GM10248 (cell line): ENCODE measurements at places on chromosomes 16 and 17.
A peak's percentile ranks its signal among the peaks of the same experiment; 100 is the strongest.

DNA sequence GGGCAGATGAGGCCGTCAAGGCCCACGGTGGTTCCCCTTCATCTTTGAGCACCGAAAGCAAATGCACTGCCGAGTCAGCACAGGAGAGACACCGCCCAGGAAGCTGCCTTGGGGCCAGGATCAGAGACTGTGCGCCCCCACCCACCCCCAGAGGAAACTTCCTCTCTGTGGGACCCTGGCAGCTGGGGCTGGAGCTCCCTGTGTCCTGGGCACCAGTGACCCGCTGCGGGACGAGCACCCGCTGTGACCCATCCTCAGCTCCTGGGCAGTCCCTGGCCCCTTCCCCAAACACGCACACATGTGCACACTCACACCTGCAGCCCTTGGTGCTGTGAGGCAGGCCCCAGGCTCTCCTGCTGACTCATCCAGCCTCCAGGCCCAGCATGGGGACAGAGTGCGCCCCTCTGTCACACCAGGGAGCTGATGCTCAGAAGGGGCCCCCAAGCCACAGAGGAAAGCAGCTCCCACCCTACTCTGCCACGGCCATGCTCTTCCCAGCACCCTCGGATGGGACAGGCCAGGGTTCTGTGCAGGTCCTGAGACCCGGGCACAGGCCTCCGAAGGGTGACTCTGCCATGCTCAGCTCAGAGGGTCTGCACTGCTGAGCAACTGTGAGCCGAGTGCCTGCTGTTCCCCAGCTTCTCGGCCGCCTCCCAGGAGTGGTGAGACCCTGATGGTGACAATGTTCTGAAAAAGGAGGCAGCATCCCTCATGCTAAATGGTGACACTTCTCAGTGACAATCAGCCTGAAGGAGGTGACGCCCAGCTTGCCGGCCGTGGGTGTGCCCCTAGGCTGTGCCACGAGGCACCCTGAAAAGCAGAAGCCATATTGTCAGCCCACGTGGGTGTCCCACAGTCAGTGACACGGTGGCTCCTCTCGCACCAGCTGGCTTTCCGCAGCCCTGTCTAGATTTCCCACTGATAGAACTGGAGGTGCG lies 3.6 kb downstream of the PIEZO1 start:
- DNase-seq, result peak; percentile 78

- no peak for DNase-seq
These were observed 31.3 kb downstream of the PLCG2 start for GRCh38 chr16:81810361-81810760.

GRCh38 chr16:68233835-68234187 lies 2.1 kb downstream of the ESRP2 start:
- DNase-seq, result no peak

DNA sequence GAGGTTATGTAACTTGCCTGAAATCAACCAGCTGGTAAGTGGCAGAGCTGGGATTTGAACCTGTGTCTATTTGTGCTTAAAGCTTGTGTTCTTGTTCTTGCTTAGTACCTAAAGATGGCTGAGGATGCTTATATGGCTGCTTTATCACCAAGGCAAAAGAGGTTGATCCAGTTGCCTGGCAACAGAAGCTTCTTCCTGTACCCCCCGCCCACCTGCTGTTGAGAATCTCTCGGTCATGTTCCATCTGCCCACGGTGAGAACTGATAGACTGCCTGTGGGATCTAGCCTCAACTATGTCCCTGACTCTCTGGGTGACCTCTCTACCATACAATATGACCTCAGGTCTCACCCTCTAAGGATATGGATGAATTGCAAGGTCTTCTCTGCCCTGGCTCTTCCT lies 60.7 kb downstream of the ABCC6 start:
- no peak for DNase-seq

- no peak for DNase-seq
These were observed 8.9 kb downstream of the TMEM132E start for GRCh38 chr17:34588266-34588665.

- DNase-seq, result no peak
These were observed 142.4 kb upstream of the RBL2 start for GRCh38 chr16:53291757-53292392.

DNA sequence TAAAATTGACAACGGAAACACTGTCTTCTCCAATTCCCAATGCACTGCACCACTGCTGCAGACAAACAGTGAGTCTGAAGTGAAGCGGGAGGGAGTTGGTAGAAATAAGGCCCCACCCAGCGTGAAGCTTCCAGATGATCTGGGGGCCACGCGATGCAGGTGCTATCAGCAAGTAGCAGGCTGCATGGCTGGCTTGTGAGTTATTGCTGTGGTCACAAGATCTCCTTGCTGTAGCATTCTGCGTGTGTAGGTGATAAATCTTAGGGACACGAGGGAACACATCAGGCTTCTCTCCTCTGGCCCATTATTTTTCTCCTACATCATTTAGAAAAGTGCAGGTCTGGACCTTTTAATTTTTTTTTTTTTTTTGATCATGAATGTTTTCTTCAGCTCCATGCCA lies 407.6 kb downstream of the TMEM114 start:
- DNase-seq, result no peak

DNA sequence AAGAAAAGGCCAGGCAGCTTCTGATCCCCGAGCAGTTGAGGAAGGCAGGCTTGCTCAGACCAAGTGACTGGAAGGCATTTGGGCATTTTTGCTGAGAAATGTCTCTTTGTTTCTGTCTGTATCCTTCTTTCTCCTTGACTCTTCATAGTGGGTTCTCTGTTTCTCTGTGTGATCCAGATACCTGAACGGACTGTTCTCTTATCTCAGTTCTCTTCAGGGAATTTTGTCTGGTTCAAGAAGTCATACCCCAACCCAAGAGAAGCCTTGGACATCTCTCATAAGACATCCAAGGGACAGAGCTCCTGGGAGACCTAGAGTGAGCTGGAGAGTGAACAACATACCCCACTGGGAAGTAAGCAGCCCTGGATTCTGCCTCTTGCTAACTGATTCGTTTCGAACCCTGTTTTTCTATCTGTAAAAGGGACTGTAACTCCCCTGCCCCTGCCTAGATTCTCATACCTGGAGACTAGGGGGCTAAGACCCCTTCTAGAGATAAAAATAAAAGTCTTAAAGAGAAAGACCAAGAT lies 541 bp downstream of the CCL3 start:
- DNase-seq, result no peak

GRCh38 chr16:15518381-15519351 lies 84.3 kb downstream of the BMERB1 start:
- DNase-seq, result no peak

DNA sequence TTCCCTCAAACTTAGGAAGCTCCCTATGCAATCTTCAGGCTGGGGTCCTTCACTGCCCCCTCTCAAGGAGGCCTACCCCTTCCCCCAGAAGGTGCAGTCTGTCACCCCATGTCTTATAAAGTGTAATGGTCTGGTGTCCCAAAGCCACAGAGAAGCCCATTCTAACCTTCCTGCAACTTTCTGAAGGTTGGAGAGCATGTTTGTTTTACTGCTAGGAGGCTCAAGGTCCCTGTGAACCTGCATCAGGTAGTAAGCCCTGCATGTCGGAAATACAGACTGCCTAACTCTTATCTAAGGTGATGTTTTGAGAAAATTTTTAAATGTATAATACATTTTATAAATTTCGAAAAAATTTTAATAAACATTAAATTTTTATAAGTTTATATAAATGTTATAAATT lies 18.3 kb downstream of the ZNF750 start:
- no peak for DNase-seq

GRCh38 chr16:78988361-78988969 lies 612.1 kb downstream of the MAF start:
- DNase-seq, result no peak

DNA sequence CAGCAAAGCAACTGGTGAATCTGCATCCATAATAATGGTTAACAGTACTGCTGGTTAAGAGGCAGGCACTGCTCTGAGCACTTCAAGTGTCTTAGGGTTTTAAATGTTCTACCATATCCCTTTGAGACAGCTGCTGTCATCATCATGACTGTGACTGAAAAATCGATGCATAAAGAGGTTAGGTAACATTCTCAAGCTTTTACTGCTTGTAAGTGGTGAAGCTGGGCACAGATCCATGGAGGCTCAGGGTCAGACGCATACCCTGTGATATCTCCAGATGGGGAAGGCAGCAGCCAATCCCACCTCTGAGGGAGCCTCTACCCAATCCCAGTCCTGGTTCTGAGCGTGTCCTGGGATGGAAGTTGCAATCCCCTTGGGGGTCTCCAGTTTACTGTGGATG lies 57.6 kb upstream of the SOX9 start:
- DNase-seq, result no peak

- DNase-seq, result peak; percentile 61
These were observed 2.7 kb downstream of the KRT36 start for GRCh38 chr17:41486809-41487530.

DNA sequence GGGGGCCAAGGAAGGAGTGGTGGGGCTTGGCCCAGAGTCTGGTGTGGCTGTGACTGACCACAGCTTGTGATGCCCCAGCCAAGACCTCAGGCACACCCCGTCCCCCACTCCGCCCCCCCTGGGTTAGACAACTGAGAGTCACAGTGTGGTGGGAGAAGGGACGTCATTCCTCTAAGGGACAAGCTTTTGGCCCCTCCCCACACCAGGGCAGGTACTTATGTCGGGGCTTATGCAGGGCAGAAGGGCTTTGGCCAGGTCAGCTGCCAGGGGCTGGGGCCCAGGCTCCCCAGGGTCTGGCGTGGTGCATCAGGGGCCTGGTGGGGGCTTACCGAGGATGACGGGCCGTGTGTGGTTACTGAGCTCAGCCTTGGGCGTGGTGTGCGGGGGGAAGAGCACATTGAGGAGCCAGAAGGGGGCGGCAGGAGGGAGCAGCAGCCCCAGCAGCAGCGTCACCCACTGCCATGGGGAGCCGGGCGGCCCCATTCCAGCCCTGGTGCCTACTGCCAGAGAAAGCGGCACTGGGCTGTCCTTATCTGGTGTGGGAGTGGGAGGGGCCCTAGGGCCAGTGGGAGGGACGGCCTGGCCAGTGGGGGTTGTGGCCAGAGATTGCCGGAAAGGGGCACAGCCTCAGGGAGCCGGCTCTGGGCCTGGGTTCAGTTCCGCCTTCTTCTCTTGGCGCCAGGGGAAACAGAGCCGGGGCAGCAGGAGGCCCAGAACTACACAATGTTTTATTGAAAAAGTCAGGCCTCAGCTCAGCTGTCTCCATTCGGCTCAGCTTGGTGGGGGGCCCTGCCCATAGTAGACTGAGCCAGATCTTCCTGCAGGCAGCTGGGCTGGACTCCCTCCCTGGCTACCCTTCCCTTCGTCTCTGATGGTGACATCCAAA lies at the start of gene LCAT:
LCAT (minus strand) TSS at position 502 of the 886 bp plus-strand sequence; CDS start at position 483, 19 bp downstream.
- no peak for DNase-seq

DNA sequence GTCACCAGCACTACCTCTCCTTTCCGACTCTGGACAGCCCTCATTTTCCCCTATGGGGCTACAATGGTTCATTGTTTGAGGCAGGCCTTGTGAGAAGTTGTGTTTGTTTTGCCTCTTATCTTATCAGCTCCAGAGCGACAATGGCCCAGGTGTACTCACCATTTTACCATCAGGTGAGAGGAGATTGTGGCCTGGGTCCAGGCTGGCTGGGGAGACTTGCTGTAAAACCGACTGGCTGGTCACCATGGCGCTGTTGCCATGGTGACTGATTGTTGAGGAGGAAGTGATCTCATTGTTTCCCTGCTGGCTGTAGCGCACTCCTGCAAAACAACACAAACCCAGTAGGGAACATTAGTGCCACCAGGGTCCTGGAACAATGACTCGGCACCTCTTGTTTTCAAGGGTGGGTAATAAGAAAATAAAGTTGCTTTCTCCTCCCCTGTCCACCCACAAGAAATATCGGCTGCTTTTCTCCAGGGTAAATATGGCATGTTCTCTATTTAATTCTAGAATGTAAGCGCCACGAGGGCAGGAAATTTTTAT lies 34.4 kb downstream of the HNF1B start:
- no peak for DNase-seq

GRCh38 chr16:53099318-53100130 lies 44.7 kb downstream of the CHD9 start:
- peak; percentile 65 for DNase-seq

- no peak for DNase-seq
These were observed 1.9 kb downstream of the PRR15L start for GRCh38 chr17:47955497-47956461.

DNA sequence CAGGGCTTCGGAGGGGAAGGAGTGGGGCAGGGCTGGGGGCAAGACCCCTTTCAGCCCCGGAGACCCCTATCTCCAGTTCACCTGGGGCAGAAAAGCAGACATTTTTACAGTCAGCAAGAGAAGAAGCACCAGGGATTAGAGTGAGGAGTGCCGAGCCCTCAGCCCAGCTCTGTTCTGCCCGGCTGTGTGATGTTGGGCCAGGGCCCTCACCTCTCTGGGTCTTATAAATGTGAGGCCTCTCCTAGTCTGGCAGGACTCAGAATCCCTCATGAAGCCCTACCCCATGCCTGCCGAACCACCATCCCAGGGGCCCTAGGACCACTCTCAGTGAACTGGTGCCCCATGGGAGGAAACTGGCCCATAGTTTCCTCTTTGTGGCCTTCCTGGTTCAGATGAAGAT lies 12.8 kb downstream of the CX3CL1 start:
- no peak for DNase-seq

DNA sequence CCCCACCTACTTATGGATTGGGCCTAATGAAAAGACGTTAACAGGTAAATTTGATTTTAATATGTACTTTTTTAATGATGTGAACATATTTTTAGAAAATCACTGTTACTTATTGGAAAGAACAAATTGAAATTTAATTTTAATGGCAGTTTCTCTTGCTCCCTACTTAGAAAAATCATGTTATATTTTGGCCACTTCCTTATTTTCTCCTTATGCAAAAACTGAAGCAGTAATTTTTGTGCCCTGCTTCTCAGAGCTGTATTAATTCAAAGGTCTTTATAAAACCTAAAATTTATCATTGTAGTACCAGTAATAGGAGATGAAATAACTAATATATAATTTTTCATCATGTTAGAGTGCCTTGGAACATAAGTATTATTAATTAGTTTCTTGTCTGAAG lies 2.8 kb downstream of the ZPBP2 start:
- no peak for DNase-seq
